Sigmoid colon (tissue), 7 donors: ENCODE measurements at places on chromosomes 7 and 10. TPM values are rescaled to one million over a fixed set of nuclear protein-coding genes. Genes with fewer than 3 reads are reported as not detected.

- DNase-seq: no peak
- no peaks in the 10 kb centered on the region for H3K36me3 ChIP-seq
- H3K27me3 ChIP-seq: no peaks in the 10 kb centered on the region
- no peak overlapping the region for H3K27ac ChIP-seq
These were observed 55.2 kb downstream of the GSAP start for GRCh38 chr7:77360969-77361368.

GRCh38 chr7:150388709-150389531 lies 9.8 kb downstream of the ZNF775 start:
- H3K36me3 ChIP-seq: no peaks in the 10 kb centered on the region
- peak; percentile 95 for DNase-seq
- peaks cover 16% of the 10 kb centered on the region for H3K4me1 ChIP-seq
- H3K27ac ChIP-seq: peak overlapping the region; percentile 67
- H3K27me3 ChIP-seq: no peaks in the 10 kb centered on the region

DNA sequence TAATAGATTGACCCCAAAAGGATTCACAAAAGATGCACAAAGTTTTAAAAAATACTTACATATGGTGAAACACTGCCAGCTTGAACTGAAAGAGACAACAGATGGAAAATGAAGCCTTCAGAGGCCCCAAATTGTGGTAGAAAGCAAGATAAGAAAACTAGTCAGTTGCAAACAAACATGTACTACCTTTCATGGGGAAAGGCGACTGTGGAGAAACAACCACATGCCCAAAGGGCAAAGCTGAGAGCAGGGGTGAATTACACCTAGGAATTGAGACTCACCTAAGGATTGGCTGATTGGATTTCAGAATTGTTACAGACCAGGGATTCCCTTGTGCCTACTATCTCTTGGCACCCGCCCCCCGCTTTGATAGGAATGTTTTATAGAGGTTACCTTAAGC lies 13.1 kb downstream of the EPC1 start:
- H3K27ac ChIP-seq: peak overlapping the region; percentile 15
- no peaks in the 10 kb centered on the region for H3K36me3 ChIP-seq
- no peaks in the 10 kb centered on the region for H3K27me3 ChIP-seq
- peaks cover 97% of the 10 kb centered on the region for H3K4me1 ChIP-seq
- no peak overlapping the region for H3K4me3 ChIP-seq

- H3K36me3 ChIP-seq: no peaks in the 10 kb centered on the region
- H3K4me3 ChIP-seq: no peak overlapping the region
- no peaks in the 10 kb centered on the region for H3K4me1 ChIP-seq
These were observed 163.1 kb downstream of the PRKCQ start for GRCh38 chr10:6416892-6417512.

- DNase-seq: no peak
- H3K27ac ChIP-seq: no peak overlapping the region
- H3K4me3 ChIP-seq: no peak overlapping the region
These were observed 26.4 kb downstream of the SLC29A4 start for GRCh38 chr7:5309146-5309545.

- no peak for DNase-seq
- no peaks in the 10 kb centered on the region for H3K36me3 ChIP-seq
- H3K27ac ChIP-seq: no peak overlapping the region
- no peak overlapping the region for H3K4me3 ChIP-seq
These were observed 286.4 kb upstream of the SP4 start for GRCh38 chr7:21141476-21141875.

GRCh38 chr7:23514755-23515154 lies 17.0 kb downstream of the TRA2A start:
- no peaks in the 10 kb centered on the region for H3K27me3 ChIP-seq
- peaks cover 19% of the 10 kb centered on the region for H3K36me3 ChIP-seq
- H3K27ac ChIP-seq: no peak overlapping the region
- no peaks in the 10 kb centered on the region for H3K4me1 ChIP-seq
- no peak overlapping the region for H3K4me3 ChIP-seq

DNA sequence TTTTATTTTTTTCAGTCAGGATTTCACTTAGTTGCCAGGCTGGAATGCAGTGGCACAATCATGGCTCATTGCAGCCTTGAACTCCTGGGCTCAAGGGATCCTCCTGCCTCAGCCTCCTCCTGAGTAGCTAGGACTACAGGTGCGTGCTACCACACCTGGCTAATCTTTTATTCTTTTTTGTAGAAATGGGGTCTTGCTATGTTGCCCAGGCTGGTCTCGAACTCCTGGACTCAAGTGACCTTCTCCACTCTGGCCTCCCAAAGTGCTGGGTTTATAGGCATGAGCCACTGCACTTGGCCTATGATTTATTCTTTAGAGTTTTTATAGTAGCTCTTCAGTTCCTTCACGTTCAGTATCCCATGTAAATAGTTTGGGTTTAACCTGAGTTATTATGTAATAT lies 5.5 kb downstream of the SND1 start:
- H3K27me3 ChIP-seq: no peaks in the 10 kb centered on the region
- peaks cover 23% of the 10 kb centered on the region for H3K4me1 ChIP-seq
- no peak overlapping the region for H3K4me3 ChIP-seq

DNA sequence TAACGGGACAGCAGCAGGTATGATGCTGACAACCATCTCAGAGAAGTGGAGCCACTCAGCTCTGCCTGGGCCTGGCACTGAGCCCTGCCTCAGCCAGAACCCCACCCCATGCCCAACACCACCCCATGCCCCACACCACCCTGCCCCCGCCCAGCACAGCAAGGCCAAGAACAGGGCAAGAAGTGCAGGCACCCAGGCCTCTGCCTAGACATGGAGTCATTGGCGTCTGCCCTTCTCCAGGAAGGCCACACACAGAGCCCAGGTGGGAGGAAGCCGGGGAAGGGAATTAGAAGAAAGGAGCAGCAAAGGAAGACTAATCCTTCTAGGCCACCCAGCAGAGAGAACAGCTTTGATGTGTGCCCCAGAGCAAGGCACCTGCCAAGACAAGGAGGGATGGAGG lies 18.9 kb downstream of the CAMK2G start:
- H3K36me3 ChIP-seq: peaks cover 57% of the 10 kb centered on the region
- peaks cover 98% of the 10 kb centered on the region for H3K4me1 ChIP-seq
- H3K27me3 ChIP-seq: no peaks in the 10 kb centered on the region
- H3K4me3 ChIP-seq: no peak overlapping the region

GRCh38 chr10:96124230-96125141 lies 5.6 kb upstream of the ZNF518A start:
- H3K27me3 ChIP-seq: peaks cover 45% of the 10 kb centered on the region
- no peaks in the 10 kb centered on the region for H3K4me1 ChIP-seq

- H3K4me3 ChIP-seq: no peak overlapping the region
- no peaks in the 10 kb centered on the region for H3K36me3 ChIP-seq
- H3K27me3 ChIP-seq: no peaks in the 10 kb centered on the region
- no peak overlapping the region for H3K27ac ChIP-seq
- H3K4me1 ChIP-seq: no peaks in the 10 kb centered on the region
- no peak for DNase-seq
These were observed 904.3 kb downstream of the XPNPEP1 start for GRCh38 chr10:109019001-109019424.

- DNase-seq: no peak
- no peaks in the 10 kb centered on the region for H3K27me3 ChIP-seq
- no peaks in the 10 kb centered on the region for H3K36me3 ChIP-seq
These were observed 175.7 kb downstream of the FOXP2 start for GRCh38 chr7:114590298-114590697.

DNA sequence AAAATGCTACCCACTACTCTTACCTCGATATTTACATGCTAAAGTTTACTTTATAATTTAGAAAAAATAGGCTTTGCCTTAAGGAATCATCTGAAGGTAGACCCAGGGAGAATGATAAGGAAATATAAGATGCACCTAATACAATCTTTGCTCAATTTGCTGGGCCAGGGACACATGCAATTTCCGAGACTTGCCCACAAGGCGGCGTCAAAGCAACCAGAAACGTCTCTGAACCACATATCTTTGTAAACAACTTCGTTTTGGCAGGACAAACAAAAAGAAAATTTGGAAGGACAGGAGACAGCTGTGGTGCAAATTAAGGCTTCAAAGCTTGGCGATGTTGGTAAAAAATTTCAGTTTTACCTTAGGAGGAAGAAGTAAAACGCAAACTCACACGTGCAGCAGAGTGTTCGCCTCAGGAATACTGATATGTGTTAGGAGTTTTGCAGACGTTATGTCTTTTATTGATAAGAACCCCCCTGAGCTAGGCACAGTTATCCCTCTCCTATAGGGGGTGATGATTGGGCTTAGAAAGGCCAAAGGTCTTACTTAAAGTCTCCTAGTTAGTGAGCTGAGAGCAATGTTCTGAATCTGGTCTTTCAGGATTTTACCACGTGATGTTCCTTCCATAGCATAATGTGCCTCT lies 134.3 kb downstream of the PRKCQ start:
- DNase-seq: no peak
- no peaks in the 10 kb centered on the region for H3K36me3 ChIP-seq
- no peaks in the 10 kb centered on the region for H3K4me1 ChIP-seq
- no peaks in the 10 kb centered on the region for H3K27me3 ChIP-seq
- no peak overlapping the region for H3K27ac ChIP-seq
- no peak overlapping the region for H3K4me3 ChIP-seq

DNA sequence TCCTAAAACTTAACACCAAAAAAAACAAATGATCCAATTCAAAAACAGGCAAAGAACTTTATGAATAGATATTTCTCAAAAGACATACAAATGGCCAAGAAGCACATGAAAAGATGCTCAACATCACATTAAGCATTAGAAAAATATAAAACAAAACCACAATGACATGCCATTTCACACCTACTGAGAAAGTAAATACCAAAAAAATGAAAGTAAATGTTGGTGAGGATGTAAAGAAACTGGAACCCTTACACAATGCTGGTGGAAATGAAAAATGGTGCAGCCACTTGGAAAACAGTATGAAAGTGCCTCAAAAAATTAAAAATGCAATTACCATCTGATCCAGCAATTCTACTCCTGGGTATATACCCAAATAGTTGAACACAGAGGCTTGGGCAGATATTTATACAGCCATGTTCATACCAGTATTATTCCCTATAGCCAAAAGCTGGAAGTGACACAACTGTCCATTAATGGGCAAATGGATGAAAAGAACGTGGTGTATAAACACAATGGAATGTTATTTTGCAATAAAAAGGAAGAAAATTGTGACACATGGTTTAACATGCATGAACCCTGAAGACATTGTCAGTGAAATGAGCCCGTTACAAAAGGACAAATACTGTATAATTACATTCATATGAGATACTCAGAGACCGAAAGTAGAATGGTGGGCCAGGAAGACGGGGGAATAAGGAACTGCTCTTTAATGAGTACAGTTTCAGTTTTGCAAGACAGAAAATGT lies 89.0 kb downstream of the JMJD1C start:
- no peaks in the 10 kb centered on the region for H3K36me3 ChIP-seq
- no peak for DNase-seq
- H3K27me3 ChIP-seq: no peaks in the 10 kb centered on the region
- H3K27ac ChIP-seq: no peak overlapping the region
- H3K4me1 ChIP-seq: peaks cover 10% of the 10 kb centered on the region

DNA sequence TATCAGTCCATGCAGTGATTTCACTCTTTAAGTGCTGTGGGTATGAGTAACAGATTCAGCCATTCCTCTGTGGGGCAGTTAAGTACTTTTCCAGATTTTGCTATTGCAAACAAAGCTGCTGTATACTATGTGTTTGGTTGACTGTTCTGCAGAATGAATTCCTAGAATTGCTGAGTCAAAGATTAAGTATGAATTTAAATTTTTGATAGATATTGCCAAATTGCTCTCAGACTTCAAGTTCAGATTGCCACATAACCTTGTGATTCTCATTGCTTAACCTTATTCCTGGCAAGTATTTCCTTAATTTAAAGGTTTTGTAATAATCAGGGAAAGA lies 21.6 kb upstream of the SAR1A start:
- no peaks in the 10 kb centered on the region for H3K4me1 ChIP-seq
- H3K36me3 ChIP-seq: no peaks in the 10 kb centered on the region
- no peak for DNase-seq
- H3K27me3 ChIP-seq: no peaks in the 10 kb centered on the region
- H3K27ac ChIP-seq: peak overlapping the region; percentile 25

DNA sequence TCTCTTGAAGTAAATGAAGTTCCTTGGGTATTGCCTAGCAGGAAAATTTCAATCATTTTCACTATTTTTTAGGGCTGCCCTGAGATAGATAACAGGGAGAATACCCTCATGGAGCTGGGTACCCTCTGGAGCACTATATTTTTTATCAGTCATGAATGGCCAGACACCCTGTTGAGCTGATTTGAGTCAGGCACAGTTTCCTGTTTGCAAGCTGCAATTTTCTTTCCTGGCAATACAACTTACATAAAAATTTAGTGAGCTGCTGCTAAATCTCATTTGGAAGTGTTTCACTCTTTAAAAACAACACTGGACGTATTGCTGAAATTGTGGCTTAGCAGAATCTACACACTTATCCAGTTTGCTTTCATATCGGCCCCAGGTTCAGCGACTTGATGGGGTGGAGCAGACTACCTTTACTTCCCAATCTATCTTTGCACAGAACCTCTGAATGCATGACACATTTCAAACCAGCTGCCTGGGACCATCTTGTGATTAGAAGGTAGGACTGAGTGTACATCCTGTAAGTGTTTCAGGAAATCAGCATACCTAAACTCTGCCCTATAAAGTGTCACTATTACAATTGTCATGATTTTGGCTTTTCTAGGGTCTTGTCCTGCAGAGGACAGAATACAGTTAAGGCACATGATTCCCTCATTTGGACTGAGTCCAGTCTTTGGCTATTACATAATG lies 125.7 kb upstream of the FAM3C start:
- H3K36me3 ChIP-seq: no peaks in the 10 kb centered on the region
- peak overlapping the region; percentile 54 for H3K27ac ChIP-seq
- H3K27me3 ChIP-seq: no peaks in the 10 kb centered on the region

DNA sequence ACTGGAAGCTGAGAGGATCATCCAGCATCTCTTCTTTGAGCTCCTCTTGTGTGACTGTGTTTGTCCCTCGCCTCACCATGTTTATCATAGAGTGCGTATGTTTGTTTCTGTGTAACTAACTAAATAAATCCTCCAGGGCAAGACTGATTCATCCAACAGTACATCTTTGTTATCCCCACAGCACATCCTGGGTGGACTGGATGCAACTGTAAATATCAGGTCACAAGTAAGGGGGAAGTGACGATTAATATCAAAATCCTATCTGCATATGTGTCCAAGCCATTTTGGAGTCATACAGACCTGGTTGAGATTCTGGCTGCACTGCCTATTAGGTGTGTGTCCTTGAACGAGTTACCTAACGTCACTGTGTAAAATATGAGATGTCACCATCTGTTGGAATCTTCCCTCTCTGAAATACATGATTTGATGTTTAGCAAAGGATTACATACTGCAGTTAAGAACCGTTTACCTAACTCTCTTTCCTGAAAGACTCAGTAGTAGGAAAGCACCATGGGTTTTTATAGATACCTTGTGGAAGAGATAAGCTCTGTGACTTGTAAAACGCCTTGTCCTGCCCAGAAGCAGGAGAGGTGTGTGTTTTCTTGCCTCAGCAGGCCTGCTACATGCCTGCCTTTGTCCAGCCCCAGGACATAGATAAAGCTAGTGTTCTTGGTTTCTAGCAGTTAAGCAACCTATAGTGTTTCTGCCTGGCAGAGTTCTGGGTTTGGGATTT lies 25.8 kb downstream of the WBP1L start:
- H3K4me3 ChIP-seq: no peak overlapping the region
- DNase-seq: no peak
- H3K36me3 ChIP-seq: peaks cover 5% of the 10 kb centered on the region
- no peaks in the 10 kb centered on the region for H3K4me1 ChIP-seq
- no peak overlapping the region for H3K27ac ChIP-seq
- H3K27me3 ChIP-seq: no peaks in the 10 kb centered on the region

CDH23 gene
- polyA plus RNA-seq: 1.5 TPM

SAMD9L gene
- polyA plus RNA-seq: 2.4 TPM

SLC16A9 gene
- polyA plus RNA-seq: 5.3 TPM
